ENCODE measurements at places on chromosomes 6 and 20. TPM values are rescaled to one million over a fixed set of nuclear protein-coding genes. Genes with fewer than 3 reads are reported as not detected.

GRCh38 chr6:35475573-35475972 is 7.4 kb downstream of the RPL10A start:
- no peak for DNase-seq
- H3K27me3 ChIP-seq, result no peaks in the 10 kb centered on the region
- no peaks in the 10 kb centered on the region for H3K4me1 ChIP-seq
- peaks cover 77% of the 10 kb centered on the region for H3K36me3 ChIP-seq

DNA sequence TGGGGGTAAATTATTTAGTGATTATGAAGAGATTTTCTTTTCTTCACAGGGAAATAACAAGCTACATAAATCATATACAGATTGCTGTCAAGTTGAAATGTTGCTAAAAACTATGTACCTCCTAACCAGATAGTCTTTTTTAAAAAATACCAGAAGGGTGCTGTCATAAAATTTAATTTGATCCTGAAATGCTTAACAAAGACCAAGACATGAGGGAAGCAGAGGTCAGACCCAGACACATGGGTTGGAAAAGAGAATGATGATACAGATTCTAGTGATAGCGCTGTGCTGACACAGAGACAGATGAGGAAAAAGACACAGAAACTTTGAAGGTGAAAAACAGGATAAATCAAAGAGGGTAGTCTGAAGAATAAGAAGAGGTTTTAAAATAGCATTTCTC is 573.1 kb downstream of the HACE1 start:
- H3K4me1 ChIP-seq, result peaks cover 3% of the 10 kb centered on the region
- no peak overlapping the region for H3K4me3 ChIP-seq
- no peak for DNase-seq
- no peaks in the 10 kb centered on the region for H3K27me3 ChIP-seq
- H3K27ac ChIP-seq, result no peak overlapping the region

GRCh38 chr6:70700922-70701876 is 33.5 kb downstream of the SMAP1 start:
- H3K4me1 ChIP-seq, result peaks cover 8% of the 10 kb centered on the region
- H3K4me3 ChIP-seq, result no peak overlapping the region
- no peaks in the 10 kb centered on the region for H3K36me3 ChIP-seq

FERMT1 gene
- not detected for total RNA-seq

SIRPG gene
- not detected for total RNA-seq

PDE10A gene
- total RNA-seq, result 7.0 TPM

TP53TG5 gene
- not detected for total RNA-seq

All from thoracic aorta (tissue), 2 donors.